ENCODE measurements at places on chromosomes 12 and 14. TPM values are rescaled to one million over a fixed set of nuclear protein-coding genes. Genes with fewer than 3 reads are reported as not detected.

KRT6C gene
- not detected for total RNA-seq

IGFBP6 gene
- 327 TPM for total RNA-seq

OTX2 gene
- total RNA-seq: not detected

GALNT16 gene
- total RNA-seq: 3.5 TPM

RAD9B gene
- total RNA-seq: 1.4 TPM

HSPB8 gene
- 12.8 TPM for total RNA-seq

ARHGDIB gene
- total RNA-seq: 77.7 TPM

IL31 gene
- total RNA-seq: not detected

DNA sequence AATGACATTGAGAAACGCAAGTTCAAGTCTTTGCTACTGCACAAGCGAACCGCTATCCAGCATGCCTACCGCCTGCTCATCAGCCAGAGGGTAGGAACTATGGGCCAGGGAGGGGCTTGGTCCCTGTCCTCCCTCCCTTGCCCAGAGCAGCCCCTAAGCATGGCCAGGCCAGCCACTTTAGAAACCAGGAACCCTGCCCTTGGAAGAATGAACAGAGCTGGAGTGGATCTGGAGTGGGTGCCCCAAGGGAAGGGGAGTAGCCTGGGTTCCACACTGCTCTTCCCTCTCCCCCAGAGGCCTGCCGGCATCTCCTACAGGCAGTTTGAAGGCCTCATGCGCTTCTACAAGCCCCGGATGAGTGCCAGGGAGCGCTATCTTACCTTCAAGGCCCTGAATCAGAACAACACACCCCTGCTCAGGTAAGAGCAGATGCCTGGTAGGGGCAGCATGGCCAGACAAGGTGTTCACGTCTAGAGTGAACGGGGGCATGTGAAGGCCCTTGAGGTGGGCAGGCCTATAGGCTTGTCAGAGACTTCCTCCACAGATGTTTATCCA is 55.8 kb downstream of the TPCN1 start:
- DNase-seq: peak; percentile 12
- H3K27ac ChIP-seq: no peak overlapping the region
- peaks cover 13% of the 10 kb centered on the region for H3K4me1 ChIP-seq
- no peaks in the 10 kb centered on the region for H3K36me3 ChIP-seq
- no peaks in the 10 kb centered on the region for H3K27me3 ChIP-seq

- H3K4me3 ChIP-seq: no peak overlapping the region
- H3K4me1 ChIP-seq: no peaks in the 10 kb centered on the region
- H3K27ac ChIP-seq: no peak overlapping the region
Observed at GRCh38 chr14:91140672-91141071, 26.8 kb downstream of the DGLUCY start.

DNA sequence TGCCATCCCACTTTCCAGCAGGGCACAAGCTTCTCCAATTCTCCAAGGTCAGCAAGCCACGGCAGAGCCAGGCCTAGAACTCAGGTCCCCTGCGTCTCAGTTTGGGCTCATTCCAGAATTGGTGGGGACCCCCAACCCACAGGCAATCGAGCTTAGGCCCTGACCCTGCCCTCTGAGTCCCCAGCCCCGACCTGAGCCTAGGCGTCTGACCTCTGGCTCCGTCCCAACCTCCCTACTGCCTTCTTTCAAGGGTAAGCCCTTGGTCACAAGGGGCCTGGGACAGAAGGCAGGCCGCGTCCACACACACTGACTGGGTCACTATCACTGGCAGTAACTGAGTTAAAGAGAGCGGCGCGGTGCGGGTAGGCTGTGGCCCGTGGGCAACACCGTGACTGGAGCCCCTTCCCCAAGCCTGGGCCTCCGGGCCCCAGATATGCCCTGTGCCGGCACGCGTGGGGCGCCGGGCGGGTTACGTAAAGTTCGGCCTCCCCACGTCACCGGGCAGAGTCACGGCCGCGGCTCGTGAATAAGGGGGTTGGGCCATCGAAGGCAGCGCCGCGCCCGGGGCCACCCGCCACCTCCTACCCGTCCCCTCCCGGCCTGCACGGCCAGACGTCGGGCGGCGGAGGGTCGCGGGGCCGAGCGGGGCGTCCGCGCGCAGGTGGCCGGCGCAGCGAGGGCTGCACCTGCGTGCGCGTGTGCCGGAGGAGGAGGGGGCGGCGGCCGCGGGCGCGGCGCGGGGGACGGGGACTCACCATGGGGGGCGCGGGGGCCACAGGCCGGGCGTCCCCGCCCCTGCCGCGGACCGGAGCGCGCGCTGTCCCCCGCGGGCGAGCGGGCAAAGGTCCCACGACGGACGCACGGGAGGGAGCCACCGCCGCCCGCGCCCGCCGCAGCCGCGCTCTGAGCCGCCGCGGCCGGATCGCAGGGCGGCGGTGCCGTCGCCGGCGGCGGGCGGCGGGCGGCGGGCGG is 516 bp downstream of the ANKRD9 start:
- peak; percentile 77 for DNase-seq
- no peaks in the 10 kb centered on the region for H3K27me3 ChIP-seq
- H3K4me3 ChIP-seq: peak overlapping the region; percentile 54
- peak overlapping the region; percentile 86 for H3K27ac ChIP-seq
- no peaks in the 10 kb centered on the region for H3K4me1 ChIP-seq
- H3K36me3 ChIP-seq: no peaks in the 10 kb centered on the region

DNA sequence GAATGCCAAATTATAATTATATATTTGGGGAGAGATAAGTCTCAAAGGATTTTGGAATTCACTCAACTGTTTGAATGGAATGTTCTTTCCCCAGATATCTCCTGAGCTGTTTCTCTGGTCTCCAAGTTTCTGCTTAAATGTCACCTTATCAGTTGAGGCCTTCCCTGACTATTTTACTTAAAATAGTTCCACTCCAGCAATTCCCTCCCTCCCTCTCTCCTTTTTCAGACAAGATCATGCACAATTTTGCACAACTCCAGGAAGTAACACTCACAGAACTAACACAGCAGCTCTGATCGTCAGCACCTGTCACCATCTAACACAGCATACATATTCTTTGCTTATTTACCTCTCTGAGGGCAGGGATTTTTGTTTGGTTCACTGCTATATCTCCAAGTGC is 12.5 kb downstream of the BTG1 start:
- no peaks in the 10 kb centered on the region for H3K36me3 ChIP-seq
- H3K4me1 ChIP-seq: peaks cover 8% of the 10 kb centered on the region
- peak overlapping the region; percentile 22 for H3K27ac ChIP-seq
- no peak overlapping the region for H3K4me3 ChIP-seq

DNA sequence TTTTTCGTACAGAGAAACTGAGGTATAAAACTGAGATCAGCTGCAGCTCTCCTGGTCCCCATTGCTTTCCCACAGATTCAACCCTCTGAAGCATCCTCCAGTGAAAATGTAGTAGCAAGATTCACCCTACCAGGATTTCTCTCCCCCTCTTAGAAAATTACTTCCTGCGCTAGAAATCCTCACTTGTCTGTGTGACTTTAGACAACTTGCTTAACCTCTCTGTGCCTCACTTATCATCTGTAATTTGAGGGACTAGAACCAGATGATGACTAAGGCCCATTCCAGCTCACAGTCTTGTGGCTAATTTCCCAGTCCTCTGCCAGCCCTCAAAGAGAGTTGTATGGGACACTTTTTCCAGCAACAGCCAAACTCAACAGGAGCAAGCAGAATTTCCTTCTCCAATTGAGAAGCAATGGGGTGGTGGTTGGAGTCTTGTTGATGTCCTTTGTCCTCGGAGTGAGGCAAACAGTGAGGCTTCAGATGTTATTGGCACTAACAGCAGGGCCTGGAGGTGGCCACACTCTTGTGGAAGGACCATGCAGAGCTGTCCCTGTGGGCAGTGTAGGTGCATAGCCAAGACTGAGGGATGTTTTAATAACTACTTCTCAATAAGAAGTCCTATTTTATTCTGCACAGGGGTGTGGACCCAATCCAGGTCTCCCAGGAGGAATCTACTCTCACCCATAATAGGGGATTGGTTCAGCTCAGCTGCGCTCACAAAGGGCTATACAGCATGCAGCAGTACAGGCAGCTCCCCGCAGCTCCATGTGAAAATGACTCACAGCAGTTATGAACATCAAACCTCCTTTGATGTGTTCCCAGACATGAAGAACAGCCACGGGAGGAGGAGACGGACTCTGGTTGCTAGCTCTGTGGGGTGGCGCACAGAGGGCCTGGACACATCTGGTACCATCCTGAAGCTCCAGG is 200.1 kb downstream of the DAD1 start:
- H3K27me3 ChIP-seq: no peaks in the 10 kb centered on the region
- H3K27ac ChIP-seq: no peak overlapping the region
- H3K36me3 ChIP-seq: no peaks in the 10 kb centered on the region

DNA sequence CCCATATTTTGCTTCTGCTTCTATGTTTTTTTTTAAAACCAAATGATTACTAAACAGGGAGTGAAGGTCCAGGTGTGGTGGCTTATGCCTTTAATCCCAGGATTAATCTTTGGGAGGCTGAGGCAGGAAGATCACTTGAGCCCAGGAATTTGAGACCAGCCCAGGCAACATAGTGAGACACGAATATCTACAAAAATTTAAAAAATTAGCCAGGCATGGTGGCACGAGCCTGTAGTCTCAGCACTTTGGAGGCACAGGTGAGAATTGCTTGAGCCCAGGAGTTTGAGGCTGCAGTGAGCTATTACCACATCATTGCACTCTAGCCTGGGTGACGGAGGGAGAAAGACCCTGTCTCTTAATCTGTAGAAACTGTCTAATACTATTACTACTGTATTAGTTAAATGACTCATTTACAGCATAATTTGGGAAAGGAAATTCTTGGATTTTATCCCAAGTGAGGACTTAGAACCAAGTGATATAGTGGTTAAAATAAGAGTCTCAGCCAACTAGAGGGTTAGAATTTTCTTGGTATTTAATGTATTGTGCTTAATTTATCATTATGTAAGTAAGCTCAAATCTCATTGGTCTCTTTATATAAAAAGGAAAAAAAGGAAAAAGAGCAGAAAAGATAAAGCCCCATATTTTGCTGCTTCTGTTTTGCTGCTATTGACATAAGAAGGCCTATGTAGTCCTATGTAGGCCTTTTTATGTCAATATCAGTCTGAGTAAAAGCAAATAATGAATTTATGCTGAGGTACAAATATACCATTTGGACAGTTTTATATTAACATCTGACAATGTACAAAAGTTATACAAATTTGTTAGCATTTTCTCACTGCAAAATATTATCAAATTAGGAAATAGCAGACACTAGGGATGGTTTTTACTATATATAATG is 163.4 kb downstream of the RAD51B start:
- H3K4me3 ChIP-seq: no peak overlapping the region
- peaks cover 4% of the 10 kb centered on the region for H3K4me1 ChIP-seq
- no peaks in the 10 kb centered on the region for H3K36me3 ChIP-seq
- no peaks in the 10 kb centered on the region for H3K27me3 ChIP-seq
- DNase-seq: no peak

DNA sequence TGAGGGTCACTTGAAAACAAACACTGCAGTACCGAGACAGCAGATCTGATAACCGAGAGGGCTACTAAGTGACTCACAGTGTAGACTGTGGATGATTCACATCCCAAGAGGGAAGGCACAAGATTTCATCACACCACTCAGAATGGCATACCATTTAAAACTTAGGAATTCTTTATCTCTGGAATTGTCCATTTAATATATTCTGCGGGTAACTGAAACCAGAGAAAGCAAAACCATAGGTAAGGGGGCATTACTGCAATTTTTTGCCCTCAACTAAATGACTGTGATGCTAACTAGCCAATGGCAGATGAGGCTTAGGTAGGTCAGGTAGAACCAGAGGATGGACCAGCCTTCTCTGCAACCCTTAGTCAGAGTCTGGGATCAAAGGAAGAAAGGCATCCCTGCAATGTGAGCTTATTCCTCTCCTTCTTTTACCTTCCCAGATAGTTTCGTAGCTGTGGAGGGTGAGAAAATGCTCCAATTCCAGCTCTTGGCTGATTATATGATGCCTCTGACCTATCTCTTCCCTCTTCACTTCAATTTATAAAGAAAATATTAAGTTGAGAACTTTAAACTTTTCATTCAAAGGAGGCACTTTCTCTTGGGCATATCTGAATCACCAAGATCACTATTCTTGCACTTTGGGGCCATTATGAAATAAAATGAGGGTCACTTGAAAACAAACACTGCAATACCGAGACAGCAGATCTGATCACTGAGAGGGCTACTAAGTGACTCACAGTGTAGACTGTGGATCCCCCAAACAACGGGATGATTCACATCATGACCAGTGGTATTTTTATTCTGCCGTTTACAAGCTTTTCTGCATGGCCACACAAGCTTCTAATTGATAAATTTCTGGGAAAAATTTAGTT is 6.8 kb downstream of the ART4 start:
- no peaks in the 10 kb centered on the region for H3K4me1 ChIP-seq
- no peak overlapping the region for H3K27ac ChIP-seq
- DNase-seq: no peak
- H3K27me3 ChIP-seq: no peaks in the 10 kb centered on the region
- H3K36me3 ChIP-seq: no peaks in the 10 kb centered on the region
- H3K4me3 ChIP-seq: no peak overlapping the region

DNA sequence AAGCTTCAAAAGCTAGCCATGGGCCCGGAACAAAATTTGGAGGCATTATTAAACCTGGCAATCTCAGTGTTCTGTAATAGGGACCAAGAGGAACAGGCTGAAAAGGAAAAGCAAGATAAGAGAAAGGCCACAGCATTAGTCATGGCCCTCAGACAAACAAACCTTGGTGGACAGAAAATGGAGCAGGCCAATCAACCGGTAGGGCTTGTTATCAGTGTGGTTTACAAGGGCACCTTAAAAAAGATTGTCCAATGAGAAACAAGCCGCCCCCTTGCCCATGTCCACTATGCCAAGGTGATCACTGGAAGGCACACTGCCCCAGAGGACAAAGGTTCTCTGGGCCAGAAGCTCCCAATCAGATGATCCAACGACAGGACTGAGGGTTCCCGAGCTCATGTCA is 653.9 kb upstream of the TMEM132C start:
- no peaks in the 10 kb centered on the region for H3K4me1 ChIP-seq
- DNase-seq: no peak
- H3K4me3 ChIP-seq: no peak overlapping the region

- H3K27ac ChIP-seq: no peak overlapping the region
- no peak overlapping the region for H3K4me3 ChIP-seq
- no peaks in the 10 kb centered on the region for H3K27me3 ChIP-seq
- no peaks in the 10 kb centered on the region for H3K36me3 ChIP-seq
- no peak for DNase-seq
Observed at GRCh38 chr12:77577791-77578190, 252.9 kb upstream of the NAV3 start.

DNA sequence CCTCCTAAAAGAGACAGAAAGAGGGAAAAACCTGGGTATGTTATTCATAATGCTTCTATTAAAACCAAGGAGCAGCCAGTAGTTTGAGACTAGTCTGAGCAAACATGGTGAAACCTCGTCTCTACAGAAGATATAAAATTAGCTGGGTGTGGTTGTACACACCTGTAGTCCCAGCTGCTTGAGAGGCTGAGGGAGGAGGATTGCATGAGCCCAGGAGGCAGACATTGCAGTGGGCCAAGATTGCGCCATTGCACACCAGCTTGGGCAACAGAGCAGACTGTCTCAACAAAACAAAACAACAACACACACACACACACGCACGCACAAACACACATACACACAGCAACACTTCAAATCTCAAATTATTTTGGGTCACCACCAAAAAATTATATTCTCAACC is 27.8 kb downstream of the HECTD4 start:
- no peak overlapping the region for H3K4me3 ChIP-seq
- H3K36me3 ChIP-seq: no peaks in the 10 kb centered on the region
- DNase-seq: no peak
- no peaks in the 10 kb centered on the region for H3K27me3 ChIP-seq

- peaks cover 5% of the 10 kb centered on the region for H3K4me1 ChIP-seq
- H3K27me3 ChIP-seq: no peaks in the 10 kb centered on the region
- H3K27ac ChIP-seq: no peak overlapping the region
- H3K4me3 ChIP-seq: no peak overlapping the region
- no peak for DNase-seq
Observed at GRCh38 chr12:124433147-124433874, 134.1 kb downstream of the NCOR2 start.

All from ovary (tissue), 10 donors.